ENCODE measurements at places on chromosomes 16 and 17.
A peak's percentile ranks its signal among the peaks of the same experiment; 100 is the strongest.

GRCh38 chr17:72730077-72730476 is 362.4 kb downstream of the SLC39A11 start:
- DNase-seq, result no peak

DNA sequence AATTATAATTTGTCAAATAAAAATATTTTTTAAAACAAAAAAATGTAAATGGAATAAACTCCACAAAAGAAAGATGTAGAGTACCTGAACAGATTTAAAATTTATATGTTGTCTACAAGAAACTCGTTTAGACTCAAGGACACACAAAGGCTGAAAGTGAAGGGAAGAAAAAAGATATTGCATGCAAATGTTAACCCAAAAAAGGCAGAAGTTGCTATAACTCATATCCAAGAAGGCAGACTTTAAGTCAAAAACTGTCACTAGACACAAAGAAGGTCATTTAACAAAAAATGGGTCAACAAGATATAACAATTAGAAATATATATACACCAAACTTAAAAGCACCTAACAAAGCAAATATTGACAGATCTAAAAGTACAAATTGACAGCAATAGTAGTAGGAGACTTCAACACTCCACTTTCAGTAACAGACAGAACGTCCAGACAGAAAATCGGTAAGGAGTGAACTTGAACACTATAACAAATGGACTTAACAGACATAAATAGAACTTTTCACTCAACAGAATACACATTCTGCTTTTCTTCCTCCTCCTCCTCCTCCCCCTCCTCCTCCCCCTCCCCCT is 40.8 kb upstream of the MYLK3 start:
- no peak for DNase-seq

GRCh38 chr17:4986403-4986802 is 1.1 kb downstream of the CAMTA2 start:
- no peak for DNase-seq

GRCh38 chr17:9146064-9146463 is 124.8 kb downstream of the NTN1 start:
- no peak for DNase-seq

GRCh38 chr16:80280557-80280956 is 260.2 kb upstream of the DYNLRB2 start:
- DNase-seq, result no peak

DNA sequence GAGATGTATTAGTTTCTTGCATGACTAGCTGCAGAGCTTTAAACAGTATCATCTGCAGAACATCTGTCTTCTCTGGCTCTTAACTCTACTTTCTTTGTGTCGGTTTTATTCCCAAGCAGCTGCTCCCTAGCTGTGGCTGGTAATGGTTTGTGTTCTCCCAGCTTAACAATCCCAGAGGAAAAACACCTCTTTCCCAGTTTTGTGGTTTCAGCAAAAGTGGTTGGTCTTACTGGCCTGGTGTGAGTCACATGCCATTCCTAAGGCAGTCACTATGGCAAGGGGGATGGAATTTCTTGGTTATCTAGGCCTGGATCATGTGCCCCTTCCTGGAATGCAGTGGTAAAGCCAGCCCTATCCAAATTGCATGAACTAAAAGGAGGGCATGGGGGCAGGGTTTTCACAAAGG is 27.5 kb downstream of the OMG start:
- no peak for DNase-seq

DNA sequence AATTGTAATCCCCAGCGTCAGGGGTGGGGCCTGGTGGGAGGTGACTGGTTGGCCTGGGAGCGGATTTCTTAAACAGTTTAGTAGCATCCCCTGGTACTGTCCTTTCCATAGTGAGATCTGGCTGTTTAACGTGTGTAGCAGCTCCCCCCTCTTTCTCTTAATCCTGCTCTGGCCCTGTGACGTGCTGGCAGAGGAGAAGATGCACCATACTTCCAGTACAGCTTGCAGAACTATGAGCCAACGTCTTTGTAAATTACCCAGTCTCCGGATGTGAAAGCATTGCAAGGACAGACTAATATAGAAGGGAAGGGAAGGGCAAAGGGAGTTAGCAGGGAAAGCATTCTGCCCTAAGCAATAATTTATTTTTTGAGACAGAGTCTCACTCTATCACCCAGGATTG is 83.9 kb downstream of the RMI2 start:
- DNase-seq, result no peak

DNA sequence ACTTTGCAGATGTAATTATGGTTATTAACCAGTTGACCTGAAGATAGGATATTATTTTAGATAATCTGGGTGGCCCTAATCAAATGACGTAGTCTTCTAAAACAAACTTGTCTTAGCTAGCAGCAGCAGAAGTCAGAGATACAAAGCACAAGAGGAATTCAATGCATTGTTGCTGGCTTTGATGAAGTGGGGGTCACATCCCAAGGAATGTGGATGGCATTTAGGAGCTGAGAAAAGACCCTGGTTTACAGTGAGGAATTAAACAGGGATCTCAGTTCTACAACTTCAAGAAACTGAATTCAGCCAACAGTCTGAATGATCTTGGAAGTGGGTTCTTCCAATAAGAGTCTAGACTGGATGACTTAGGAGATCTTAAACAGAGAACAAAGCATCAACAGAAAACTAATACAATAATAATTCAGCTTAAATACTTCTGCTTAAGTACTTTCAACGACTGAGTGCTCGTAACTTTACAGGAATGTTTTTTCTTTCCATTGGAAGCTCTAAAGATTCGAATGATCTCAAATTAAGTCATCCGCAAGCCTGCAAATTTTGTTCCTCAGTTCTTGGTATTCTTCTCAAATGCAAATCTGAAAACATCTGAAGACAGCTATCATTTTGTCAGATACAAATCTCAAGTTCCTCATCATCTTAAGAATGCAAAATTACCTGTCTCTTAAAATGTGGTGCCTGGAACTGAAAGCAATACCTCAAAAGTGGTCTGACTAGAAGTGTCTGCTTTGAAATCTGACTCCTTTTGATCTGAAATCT is 3.3 kb downstream of the C16orf46 start:
- DNase-seq, result no peak

GRCh38 chr16:79067600-79067999 is 532.9 kb downstream of the MAF start:
- no peak for DNase-seq

DNA sequence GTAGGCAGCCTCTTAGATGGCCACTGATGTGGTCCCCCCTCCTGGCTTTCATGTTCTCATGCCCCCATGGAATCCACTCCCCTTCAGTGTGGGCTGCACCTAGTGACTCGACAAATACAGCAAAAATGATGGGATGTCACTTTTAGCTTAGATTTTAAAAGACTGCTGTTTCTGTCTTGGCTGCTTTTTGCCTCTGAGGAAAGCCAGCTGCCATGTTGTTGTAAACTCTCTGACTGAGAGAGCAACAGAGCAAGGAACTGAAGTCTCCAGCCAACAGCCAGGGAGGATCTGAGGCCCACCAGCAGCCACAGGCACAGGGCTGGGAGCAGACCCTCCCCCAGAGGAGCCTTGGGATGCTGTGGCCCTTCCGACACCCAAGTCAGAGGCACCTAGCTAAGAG is 60.6 kb upstream of the MARCHF10 start:
- DNase-seq, result no peak

- DNase-seq, result no peak
These were observed 9.0 kb downstream of the ABR start for GRCh38 chr17:1170739-1171138.

DNA sequence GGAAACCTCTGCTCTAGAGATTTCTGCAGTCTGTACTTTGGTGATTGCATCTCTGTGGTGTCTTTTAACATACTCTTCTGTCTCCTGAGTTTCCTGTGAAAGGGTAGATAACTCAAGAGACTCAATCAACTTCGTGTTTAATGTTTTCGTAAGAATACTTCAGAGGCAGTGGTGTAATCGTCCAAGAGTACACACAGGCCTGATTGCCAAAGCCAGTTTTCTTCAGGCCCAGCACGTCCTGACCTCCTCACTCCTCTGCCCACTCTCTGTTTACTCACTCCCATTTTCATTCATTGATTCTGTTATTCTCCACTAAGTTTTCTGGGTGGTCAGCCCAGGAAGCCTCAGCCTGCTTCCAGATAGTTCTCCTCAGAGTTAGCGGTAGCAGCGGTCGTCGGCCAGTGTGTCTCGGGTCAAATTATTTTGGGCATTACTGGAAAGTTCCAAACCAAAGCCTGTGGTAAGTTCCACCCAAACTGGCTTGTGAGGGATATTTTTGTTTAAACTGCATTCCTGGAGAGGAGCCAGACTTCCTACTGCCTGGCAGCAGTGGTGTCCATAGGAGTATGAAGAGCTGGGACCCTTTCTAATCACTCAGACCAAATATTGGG is 293.2 kb downstream of the WWOX start:
- DNase-seq, result no peak

- DNase-seq, result no peak
These were observed 6.5 kb upstream of the CDH5 start for GRCh38 chr16:66359811-66360608.

DNA sequence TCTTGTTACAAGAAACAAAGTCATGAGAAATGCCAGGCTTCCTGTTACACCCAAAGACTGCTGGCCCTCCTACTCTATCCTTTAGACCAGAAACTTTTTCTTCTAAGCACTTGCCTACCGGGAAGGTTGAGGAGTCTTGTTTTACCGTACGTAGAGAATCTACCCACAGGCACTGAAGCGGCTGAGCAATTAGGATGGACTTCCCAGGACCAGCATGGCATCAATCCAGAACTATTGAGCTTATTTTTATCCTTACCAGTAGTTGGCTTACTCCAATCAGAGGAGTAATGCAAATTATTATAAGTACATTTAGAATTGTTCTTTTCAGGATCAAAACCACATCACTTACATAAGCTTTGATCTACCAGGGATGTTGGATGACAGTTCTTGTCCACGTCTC is 25.6 kb downstream of the CEP95 start:
- DNase-seq, result no peak

- DNase-seq, result no peak
These were observed 461.1 kb upstream of the GOT2 start for GRCh38 chr16:59195242-59195641.

GRCh38 chr16:49458243-49458642 is 84.6 kb downstream of the C16orf78 start:
- no peak for DNase-seq

GRCh38 chr16:31201582-31202413 is 762 bp downstream of the PYCARD start:
- peak; percentile 30 for DNase-seq

DNA sequence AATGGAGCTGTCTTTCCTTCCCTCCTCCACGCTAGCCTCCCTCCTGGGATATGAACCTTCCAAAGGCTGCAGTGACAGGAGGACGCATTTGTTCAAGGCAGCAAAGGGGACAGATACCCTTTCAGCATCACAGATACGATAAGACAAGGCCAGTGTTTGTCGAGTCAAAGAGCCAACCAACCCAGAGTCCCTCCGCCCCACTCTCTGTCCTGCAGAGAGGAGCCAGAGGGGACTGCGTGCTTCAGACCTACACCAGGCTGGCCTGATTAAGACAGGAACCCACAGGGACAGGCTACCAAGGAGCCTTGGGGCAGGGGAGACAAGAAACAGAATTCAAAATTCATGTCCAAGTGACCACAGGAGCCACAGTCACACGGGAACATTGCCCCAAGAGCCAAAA is 72.6 kb upstream of the CDH5 start:
- no peak for DNase-seq

- DNase-seq, result no peak
These were observed 6.7 kb downstream of the BBS2 start for GRCh38 chr16:56513091-56513490.

DNA sequence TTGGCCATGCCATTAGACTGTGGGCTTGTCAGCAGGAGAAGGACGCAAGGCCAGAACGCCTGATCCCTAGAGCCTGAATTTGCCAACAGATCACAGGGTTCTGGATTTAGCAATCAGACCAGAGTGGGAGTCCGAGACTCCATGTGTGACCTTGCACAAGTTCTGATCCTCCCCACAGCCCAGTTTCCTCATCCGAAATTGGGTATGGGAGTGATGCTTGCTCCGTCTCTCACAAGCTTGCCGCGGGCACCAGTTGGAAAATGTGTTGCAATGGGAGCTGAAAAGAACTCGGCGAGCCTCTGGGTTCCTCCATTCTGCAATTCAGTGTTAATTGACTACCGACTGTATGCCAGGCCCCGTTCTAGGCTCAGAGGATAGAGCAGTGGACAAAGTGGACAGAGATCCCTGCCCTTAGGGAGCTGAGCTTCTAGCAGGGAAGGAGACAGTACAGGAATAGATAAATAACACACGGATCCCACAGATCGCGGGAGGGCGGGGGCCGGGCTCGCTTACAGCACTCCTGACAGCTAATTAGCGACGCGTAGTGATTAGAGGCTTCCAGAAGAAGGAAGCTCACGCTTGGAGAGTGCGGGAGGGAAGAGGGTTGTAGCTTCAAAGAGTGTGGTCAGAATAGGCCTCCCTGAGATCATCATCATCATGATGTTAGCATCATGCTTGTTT is 150.4 kb upstream of the CIBAR2 start:
- DNase-seq, result no peak

DNA sequence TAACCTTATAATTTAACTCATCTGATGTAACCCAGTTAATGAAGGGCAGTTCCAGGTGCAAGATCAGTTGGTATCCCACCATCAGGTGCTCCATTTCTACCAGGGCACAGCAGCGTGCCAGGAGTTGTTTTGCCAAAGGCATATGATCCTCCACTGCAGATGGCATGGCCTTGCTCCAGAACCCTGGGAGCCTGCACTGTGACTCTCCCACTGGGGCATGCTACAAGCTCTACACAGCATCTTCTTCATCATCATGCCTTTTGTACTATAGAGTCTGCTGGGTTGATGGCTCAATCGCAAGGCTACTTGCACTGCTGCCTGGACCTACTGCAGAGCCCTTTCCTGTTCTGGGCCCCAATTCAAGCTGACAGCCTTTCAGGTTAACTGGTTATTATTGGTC is 11.3 kb upstream of the MAPT start:
- DNase-seq, result no peak

DNA sequence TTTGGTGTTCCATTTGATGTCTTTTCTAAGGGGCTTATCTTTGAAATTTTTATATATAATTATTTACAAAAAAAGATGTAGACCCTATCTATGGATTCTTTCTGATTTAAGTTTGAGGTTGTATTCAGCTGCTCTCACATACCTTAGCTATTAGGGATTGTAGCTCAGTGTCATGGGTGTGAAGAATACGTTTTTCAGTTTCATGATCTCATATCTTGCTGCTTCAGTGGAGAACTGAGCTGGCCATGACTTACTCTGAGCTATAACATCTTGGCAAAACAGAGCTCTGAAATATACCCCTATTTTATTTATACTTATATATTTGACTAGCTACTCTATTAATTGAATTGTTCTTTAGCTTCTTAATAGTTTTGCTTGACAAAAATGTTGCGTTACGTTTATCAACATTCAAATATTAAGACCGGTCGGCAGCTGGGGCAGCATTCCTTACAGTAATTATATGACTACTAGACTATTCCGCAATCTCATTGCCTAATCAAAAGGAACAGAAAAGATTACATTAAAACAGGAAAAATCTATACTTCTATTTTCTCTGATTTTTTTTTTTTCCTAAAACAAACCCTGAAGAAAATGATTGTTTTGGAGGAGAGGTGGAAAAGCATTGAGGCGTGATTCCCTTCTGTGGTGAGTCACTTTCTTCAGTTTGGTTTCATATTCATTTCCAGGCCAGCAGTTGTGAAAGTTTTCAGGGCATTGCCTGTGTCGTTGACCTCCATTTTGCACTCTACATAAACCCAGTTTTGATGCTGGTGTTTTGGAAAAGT is 24.1 kb upstream of the KRT24 start:
- no peak for DNase-seq

- DNase-seq, result no peak
These were observed 128.7 kb downstream of the PRKCA start for GRCh38 chr17:66430846-66431795.

- no peak for DNase-seq
These were observed 24.6 kb downstream of the MARF1 start for GRCh38 chr16:15618392-15618791.

- DNase-seq, result no peak
These were observed 11.6 kb upstream of the GP1BA start for GRCh38 chr17:4920351-4921048.

- no peak for DNase-seq
These were observed 22.8 kb downstream of the ANKFN1 start for GRCh38 chr17:56176091-56176490.

Measured in T-helper 9 cell (primary cell).